ENCODE measurements at places on chromosomes 13 and 19. TPM values are rescaled to one million over a fixed set of nuclear protein-coding genes. Genes with fewer than 3 reads are reported as not detected.

GRCh38 chr13:41596190-41596589 is 138.8 kb downstream of the RGCC start:
- peaks cover 3% of the 10 kb centered on the region for H3K36me3 ChIP-seq
- DNase-seq, result no peak
- no peak overlapping the region for H3K4me3 ChIP-seq
- no peaks in the 10 kb centered on the region for H3K27me3 ChIP-seq
- no peaks in the 10 kb centered on the region for H3K4me1 ChIP-seq

DNA sequence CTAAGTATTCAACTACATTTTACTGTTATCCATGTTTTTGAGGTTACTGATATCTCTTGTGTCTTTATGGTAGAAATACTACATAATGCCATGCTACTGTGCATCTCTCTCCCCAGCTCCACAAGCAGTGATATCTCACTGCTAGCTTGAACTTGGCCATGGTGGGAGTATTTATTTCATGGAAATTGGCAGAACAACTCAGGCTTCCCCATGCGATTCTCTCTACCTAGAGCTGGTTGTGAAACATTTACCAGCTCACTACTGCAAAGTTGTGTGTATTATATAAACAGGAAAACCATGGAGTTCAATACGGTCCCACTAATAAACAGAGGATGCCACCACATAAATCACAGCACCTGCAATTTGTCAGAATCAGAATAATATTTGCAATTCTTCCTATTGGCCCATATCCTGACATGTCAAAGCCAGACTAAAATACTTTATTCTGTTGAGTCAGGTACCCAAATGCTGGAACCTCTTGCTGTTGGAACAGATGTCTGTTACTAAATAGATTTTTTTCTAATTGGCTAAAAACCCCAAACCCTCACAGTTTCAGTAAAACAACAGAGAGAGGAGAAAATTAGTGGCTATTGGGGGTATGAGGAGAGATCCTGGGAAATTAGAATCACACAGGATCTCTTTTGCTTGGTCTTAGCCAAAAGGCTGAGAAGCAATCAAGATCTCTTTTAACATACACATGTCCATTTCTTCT is 91.4 kb upstream of the SLC10A2 start:
- DNase-seq, result no peak
- H3K27ac ChIP-seq, result no peak overlapping the region
- no peaks in the 10 kb centered on the region for H3K4me1 ChIP-seq

DNAAF3 gene
- 2.2 TPM for total RNA-seq

C19orf85 gene
- not detected for total RNA-seq

DNA sequence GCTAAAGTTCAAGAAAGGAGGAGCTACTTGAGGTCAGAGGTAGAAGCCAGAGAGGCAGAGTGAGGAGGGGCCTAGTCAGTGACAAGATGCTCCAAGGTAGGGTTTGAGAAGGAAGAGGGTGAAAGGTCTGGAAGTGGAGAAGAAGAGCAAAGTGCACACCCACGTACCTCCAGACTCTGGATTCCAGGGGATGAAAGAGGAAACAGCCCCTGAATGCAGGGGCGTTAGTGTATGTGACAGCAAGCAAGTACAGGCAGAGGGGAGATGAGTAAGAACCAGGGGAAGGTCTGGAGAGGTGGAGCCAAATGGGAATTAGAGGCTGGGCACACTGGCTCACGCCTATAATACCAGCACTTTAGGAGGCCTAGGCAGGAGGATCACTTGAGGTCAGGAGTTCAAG is 8.7 kb downstream of the RPS28 start:
- peak overlapping the region; percentile 5 for H3K27ac ChIP-seq
- H3K27me3 ChIP-seq, result peaks cover 27% of the 10 kb centered on the region
- no peak for DNase-seq
- H3K36me3 ChIP-seq, result peaks cover 32% of the 10 kb centered on the region
- peak overlapping the region; percentile 62 for H3K4me3 ChIP-seq
- peaks cover 14% of the 10 kb centered on the region for H3K4me1 ChIP-seq

CEACAM5 gene
- total RNA-seq, result not detected

RAB3A gene
- 3.1 TPM for total RNA-seq

DNA sequence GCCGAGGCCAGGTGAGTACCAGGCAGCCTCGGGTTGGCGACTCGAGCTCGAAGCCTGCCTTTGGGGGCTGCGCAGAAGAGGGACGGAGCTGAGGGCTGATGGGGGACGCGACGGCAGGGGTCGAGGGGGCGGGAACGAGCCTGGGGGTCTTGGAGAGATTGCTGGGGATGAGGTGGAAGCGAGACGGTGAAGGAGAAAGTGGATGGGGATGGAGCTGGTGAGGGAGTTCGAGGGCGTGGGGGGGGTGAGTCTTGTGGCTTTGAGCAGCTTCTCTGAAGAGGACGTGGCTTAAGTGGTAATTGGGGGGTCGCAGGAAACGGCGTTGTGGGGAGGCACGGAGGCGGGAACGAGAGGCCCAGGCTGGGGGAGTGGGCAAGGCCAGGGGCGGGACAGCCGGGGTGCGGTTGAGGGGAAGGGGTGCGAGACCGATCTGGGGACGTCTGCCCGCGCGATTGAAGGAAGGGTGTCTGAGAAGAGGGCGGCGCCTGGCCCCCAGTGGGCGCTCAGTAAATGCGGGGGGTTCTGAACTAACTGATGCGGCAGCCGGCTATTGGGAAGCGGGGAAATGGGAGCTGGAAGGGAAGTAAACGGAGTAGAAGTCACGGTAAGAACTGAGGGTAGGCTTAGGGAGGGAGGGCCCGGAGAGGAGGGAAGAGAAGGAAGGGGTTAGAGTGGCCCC is 426 bp downstream of the MYO9B start:
- H3K36me3 ChIP-seq, result peaks cover 6% of the 10 kb centered on the region
- H3K4me1 ChIP-seq, result peaks cover 26% of the 10 kb centered on the region
- DNase-seq, result no peak
- peaks cover 2% of the 10 kb centered on the region for H3K27me3 ChIP-seq

GRCh38 chr13:88000787-88001186 is 329.6 kb downstream of the SLITRK5 start:
- H3K27ac ChIP-seq, result no peak overlapping the region
- peaks cover 1% of the 10 kb centered on the region for H3K27me3 ChIP-seq
- peaks cover 4% of the 10 kb centered on the region for H3K36me3 ChIP-seq
- H3K4me3 ChIP-seq, result no peak overlapping the region

PCSK4 gene
- total RNA-seq, result 8.4 TPM

- no peaks in the 10 kb centered on the region for H3K4me1 ChIP-seq
- H3K27ac ChIP-seq, result no peak overlapping the region
- peaks cover under 1% of the 10 kb centered on the region for H3K27me3 ChIP-seq
- peaks cover 23% of the 10 kb centered on the region for H3K36me3 ChIP-seq
Observed at GRCh38 chr19:13337181-13337580, 169.1 kb downstream of the CACNA1A start.

CDC42EP5 gene
- 21.4 TPM for total RNA-seq

NTN5 gene
- 0.21 TPM for total RNA-seq

NDFIP2 gene
- total RNA-seq, result 30.4 TPM

DNA sequence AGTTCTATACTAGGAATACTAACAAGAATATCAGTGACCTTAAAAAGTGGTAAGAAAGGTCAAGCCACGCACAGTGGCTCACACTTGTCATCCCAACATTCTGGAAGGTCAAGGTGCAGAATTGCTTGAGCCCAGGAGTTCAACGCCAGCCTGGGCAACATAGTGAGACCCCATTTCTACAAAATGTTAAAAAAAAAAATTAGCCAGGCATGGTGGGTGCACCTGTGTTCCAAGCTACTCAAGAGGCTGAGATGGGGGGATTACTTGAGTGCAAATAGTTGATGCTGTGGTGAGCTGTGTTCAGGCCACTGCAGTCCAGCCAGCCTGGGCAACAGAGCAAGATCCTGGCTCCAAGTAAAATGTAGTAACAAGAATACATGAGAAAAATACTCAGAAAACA is 61.8 kb downstream of the PCDH9 start:
- no peaks in the 10 kb centered on the region for H3K4me1 ChIP-seq
- no peaks in the 10 kb centered on the region for H3K36me3 ChIP-seq
- no peak overlapping the region for H3K27ac ChIP-seq

DNA sequence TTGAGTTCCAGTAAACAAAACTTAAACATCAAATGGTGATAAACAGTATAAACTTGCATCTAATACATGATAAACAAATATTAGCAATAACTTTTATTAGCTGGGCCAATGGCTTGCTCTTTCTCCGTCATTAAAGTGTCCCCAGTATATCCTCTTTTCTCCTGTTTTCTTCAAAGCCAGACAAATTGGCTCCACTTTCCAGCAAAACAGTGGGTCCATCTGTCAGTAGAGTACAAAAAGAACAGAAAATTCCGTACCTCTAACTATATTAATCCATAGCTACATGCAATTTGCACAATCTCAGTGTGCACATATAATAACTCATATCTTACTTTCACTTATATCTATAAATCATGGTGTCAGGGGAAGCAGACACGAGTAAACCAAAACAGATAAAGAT is 678.0 kb upstream of the SPRY2 start:
- no peak overlapping the region for H3K4me3 ChIP-seq
- H3K4me1 ChIP-seq, result no peaks in the 10 kb centered on the region
- H3K27me3 ChIP-seq, result no peaks in the 10 kb centered on the region
- no peak for DNase-seq

LILRB2 gene
- total RNA-seq, result not detected

ZSWIM9 gene
- total RNA-seq, result 8.8 TPM

- H3K4me1 ChIP-seq, result peaks cover 20% of the 10 kb centered on the region
- no peak overlapping the region for H3K27ac ChIP-seq
- no peak overlapping the region for H3K4me3 ChIP-seq
- H3K27me3 ChIP-seq, result peaks cover 1% of the 10 kb centered on the region
- DNase-seq, result no peak
- no peaks in the 10 kb centered on the region for H3K36me3 ChIP-seq
Observed at GRCh38 chr13:99741960-99742359, 229.6 kb downstream of the ZIC5 start.

DNA sequence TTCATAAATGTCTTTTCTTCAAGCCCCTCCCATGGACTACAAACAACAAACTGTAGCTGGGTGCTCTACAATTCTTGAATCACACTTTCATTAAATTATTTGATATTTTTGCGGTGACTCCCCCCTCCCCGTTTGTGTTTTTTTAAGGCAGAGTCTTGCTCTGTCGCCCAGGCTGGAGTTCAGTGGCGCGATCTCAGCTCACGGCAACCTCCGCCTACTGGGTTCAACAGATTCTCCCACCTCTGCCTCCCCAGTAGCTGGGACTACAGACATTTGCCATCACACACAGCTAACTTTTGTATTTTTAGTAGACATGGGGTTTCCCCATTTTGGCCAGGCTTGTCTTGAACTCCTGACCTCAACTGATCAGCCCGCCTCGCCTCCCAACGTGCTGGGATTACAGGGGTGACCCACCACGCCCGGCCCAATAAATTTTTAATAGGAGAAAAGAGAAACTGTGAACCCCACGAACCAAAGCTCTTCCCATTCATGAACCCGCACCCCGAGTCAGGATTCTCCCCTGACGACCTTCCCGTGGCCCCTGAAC is 703 bp downstream of the ZNF506 start:
- peak overlapping the region; percentile 99 for H3K4me3 ChIP-seq
- H3K36me3 ChIP-seq, result peaks cover 8% of the 10 kb centered on the region
- peaks cover 1% of the 10 kb centered on the region for H3K27me3 ChIP-seq
- H3K4me1 ChIP-seq, result no peaks in the 10 kb centered on the region
- no peak for DNase-seq

- H3K27ac ChIP-seq, result no peak overlapping the region
- H3K27me3 ChIP-seq, result no peaks in the 10 kb centered on the region
- no peak overlapping the region for H3K4me3 ChIP-seq
- H3K36me3 ChIP-seq, result no peaks in the 10 kb centered on the region
- no peaks in the 10 kb centered on the region for H3K4me1 ChIP-seq
Observed at GRCh38 chr13:44715287-44716230, 139.4 kb upstream of the TSC22D1 start.

DNA sequence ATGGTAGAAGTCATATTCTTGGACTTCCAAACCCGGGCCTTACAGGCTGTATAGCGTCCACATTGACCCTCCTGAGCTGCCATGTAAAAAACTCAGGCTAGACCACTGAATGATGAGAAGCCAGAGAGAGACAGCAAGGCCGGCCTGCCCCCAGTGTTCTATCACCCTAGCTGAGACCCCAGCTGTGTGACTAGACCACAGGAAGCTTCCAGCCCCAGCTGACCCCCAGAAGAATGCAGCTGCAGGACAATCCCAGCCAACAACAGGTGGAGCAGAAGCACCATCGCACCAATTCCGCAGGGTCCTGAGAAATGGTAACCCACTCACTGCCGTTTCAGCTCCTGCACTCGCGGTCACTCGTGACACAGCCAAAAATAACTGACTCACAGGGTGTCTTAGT is 2.9 kb upstream of the ATP11A start:
- peaks cover 9% of the 10 kb centered on the region for H3K36me3 ChIP-seq
- H3K4me3 ChIP-seq, result no peak overlapping the region
- H3K4me1 ChIP-seq, result peaks cover 27% of the 10 kb centered on the region
- H3K27me3 ChIP-seq, result peaks cover 7% of the 10 kb centered on the region

GRCh38 chr19:2164020-2164998 is 576 bp downstream of the DOT1L start:
- peak overlapping the region; percentile 90 for H3K27ac ChIP-seq
- peaks cover 3% of the 10 kb centered on the region for H3K36me3 ChIP-seq
- DNase-seq, result peak; percentile 36
- H3K4me3 ChIP-seq, result peak overlapping the region; percentile 97

SHISA7 gene
- total RNA-seq, result not detected

DNA sequence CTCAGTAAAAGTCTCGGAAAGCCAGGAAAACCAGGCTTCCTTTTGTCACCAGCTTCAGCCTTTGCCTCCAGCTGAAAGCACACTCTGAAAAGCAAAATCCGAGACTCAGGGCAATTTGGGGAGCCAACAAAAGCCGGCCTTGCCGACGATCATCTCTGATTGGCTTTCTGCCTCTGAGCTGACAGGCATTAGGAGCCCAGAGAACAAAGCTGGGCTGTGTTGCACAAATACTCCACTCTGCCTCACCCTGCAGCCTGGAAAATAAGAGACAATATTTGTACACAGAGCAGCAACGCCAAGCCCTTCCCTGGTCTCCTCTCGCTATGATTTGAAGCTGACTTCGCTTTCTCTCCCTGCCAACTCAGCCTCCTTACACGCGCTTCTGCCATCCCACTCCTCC is 46.9 kb downstream of the CACNA1A start:
- H3K27me3 ChIP-seq, result peaks cover 3% of the 10 kb centered on the region
- no peak overlapping the region for H3K4me3 ChIP-seq
- H3K4me1 ChIP-seq, result no peaks in the 10 kb centered on the region
- H3K36me3 ChIP-seq, result no peaks in the 10 kb centered on the region

DNA sequence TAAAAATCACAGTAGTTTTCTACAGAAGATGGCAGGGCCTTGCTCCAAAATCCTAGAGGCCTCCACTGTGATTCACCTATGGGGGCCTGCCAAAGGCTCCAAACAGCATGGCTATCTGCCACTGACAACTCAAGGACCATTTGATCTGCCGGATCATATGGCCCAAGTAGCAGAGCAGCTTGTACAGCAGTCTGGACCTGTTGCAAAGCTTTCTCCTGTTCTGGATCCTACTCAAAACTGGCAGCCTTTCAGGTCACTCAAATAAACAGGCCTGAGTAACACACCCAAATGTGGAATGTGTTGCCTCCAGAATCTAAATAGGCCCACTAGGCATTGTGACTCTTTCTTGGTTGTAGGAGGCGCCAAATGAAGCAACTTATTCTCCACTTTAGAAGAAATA is 1049.3 kb downstream of the PCDH9 start:
- no peak for DNase-seq
- peaks cover 1% of the 10 kb centered on the region for H3K27me3 ChIP-seq
- no peak overlapping the region for H3K27ac ChIP-seq
- H3K4me1 ChIP-seq, result no peaks in the 10 kb centered on the region
- no peaks in the 10 kb centered on the region for H3K36me3 ChIP-seq

GRCh38 chr19:46715975-46716671 is 791 bp downstream of the PRKD2 start:
- H3K4me3 ChIP-seq, result peak overlapping the region; percentile 98
- DNase-seq, result peak; percentile 63
- H3K27me3 ChIP-seq, result peaks cover 25% of the 10 kb centered on the region
- peaks cover 13% of the 10 kb centered on the region for H3K36me3 ChIP-seq

IZUMO2 gene
- not detected for total RNA-seq
